NCI-H1092 treated with DMSO at 0.1 percent for 48 hours (cell line): ENCODE measurements at places on chromosomes 2 and 18.

DNA sequence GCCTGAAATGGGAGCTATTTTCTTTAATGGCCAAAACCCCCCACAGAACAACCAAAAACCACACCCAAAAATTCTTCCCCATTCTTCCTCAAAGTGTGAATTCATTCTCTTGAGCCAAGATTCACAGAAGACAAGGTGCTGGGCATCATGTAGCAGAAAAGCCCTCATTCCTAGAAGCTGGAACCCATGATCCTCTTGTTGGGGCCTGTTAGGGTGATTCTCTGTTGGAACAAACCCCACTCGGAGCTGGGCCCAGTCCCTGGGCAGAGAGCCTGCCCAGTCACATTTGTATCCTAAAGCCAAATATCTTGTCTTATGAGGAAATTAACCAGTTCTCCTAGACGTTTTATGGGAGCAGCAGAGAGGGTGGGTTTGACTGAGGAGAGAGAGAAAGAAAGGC lies 22.8 kb upstream of the VPS4B start:
- DNase-seq = no peak

GRCh38 chr2:222730366-222730999 lies 59.0 kb downstream of the MOGAT1 start:
- no peak for DNase-seq

- no peak for DNase-seq
These were observed 48.2 kb downstream of the SDC1 start for GRCh38 chr2:20176760-20177159.

DNA sequence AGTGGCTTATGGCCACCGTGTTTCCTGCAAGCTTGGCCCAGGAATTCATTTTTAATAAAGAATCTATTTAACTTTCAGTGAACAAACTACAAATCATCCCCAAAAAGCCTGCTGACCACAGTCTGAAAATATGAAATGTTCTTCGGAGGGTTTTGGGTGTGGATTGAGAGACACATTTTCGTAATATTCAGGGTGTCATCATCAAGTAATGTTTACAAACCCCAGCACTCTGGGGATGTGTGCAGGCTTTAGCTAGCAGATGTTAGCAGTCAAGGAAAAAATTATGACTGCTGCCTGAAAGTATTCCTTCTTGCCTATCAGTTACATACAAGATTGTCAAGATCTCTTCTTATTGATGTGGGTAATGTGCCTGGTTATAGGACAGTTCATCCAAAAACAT lies 143.9 kb upstream of the FN1 start:
- DNase-seq = no peak

DNA sequence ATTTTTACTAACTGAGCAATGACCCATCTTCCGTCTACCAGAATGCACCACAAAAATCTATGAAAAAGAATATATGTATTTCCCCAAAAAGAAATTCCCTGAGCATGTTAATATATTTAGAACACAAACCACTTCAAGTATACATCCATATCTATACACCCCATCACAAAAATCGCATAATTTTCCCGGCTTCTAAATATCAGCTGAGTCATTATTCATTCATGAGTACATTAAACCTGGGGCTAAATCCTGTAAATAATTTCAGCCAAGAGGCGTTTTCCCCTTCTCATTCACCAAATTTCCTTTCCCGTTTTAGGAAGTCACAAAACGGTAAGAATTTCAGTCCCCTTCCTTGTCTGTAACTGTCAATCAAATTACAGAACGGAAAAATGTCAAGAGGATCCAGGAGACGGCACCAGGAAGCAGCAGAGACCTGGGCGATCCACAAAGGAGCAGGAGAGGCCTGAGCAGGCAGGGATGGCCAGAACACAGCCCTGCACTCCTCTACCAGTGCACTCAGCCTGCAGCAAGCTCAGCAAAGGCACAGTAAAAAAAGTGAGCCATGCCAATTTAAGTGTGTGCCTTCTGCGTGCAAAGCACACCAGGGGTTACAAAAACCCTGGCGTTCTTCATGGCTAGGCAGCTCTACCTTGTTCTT lies 300.7 kb downstream of the TCF4 start:
- DNase-seq = peak; percentile 73

DNA sequence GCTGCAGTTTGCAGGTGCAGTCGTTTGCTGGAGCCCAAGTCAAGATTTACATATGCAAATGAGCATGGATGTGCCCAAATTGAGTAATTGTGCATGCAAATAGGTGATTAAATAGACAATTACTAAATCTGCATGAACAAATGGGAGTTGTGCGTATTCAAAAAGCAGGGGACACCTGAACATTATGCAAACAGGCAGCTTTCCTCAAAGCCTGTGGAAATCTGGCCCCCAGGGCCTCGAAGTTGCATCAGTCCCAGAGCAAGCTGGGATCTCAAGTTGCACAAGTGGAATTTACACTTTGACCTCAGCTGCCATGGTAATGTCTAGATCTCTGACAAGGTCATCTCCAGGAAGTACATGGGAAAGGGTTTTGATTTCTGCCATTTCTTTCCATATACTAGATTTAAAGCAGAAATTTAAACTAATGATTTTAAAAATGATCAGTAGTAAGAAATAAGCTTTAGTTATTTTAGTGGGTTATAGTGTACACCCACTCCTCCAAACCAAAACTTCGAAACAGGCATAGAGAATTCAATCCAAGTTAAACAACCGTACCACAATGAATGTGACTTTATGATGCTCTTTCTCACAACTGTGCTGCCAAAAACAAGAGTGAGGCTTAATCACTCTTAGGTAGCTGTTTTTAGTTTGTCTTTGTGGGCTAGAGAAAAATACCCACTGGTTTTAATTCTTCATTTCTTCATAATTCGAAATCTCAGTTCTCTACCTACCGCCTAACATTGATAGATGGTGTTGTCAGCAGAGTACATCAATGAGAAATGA lies 110.7 kb downstream of the RND3 start:
- DNase-seq = no peak

DNA sequence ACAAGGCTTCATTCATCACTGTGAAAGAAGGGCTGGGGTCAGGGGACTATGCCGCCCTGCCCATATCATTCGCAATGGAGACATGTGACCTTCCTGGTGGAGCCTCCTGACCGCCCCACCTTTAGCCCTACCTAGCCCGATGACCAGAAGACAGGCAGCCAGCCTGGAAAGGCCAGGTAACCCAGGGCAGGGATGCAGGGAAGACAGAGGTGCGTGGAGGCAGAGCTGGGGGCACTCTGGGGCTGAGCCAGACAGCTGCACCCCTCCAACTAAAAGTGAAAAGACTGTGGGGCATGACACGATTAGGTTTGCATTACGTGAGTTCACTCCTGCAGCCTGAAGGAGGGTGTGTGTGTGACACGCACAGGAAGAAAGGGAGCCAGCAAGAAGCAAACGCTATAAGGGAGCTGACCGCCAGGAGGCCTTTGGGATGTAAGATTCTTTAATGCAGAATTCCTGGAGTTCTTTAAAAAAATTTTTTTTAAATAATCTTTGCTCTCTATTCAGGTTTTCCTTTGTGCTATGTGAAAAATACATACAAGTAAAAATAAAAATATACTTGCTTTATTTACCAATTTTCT lies 3.7 kb upstream of the HES6 start:
- peak; percentile 40 for DNase-seq

GRCh38 chr18:4847056-4847455 lies 350.0 kb downstream of the AKAIN1 start:
- DNase-seq = no peak

DNA sequence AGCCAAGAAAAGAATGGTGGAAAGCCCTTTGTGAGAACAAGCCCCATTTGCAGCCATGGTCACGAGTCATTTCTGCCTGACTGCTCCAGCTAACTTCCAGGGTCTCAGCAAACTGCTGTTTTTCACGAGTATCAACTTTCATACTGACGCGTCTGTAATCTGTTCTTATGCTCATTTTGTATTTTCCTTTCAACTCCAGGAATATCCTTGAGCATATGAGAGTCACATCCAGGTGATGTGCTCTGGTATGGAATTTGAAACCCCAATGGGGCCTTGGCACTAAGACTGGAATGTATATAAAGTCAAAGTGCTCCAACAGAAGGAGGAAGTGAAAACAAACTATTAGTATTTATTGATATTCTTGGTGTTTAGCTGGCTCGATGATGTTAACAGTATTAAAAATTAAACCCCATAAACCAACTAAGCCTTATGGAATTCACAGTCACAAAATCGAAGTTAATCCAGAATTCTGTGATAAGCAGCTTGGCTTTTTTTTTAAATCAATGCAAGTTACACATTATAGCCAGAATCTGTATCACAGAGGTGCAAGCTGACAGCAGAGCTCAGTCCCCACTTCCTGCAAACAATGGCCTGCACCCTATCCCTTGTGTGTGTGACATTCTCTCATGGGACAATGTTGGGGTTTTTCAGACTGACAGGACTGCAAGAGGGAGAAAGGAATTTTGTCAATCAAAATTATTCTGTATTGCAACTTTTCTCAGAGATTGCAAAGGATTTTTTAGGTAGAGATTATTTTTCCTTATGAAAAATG lies 26.1 kb downstream of the SLC14A1 start:
- DNase-seq = no peak

GRCh38 chr2:99181624-99182000 lies 628 bp downstream of the MRPL30 start:
- no peak for DNase-seq

GRCh38 chr2:74201196-74201595 lies 2.8 kb downstream of the MTHFD2 start:
- DNase-seq = no peak

- peak; percentile 51 for DNase-seq
These were observed 40.0 kb downstream of the AGAP1 start for GRCh38 chr2:235533616-235534385.

GRCh38 chr2:191350826-191351225 lies 105.6 kb downstream of the MYO1B start:
- DNase-seq = no peak

DNA sequence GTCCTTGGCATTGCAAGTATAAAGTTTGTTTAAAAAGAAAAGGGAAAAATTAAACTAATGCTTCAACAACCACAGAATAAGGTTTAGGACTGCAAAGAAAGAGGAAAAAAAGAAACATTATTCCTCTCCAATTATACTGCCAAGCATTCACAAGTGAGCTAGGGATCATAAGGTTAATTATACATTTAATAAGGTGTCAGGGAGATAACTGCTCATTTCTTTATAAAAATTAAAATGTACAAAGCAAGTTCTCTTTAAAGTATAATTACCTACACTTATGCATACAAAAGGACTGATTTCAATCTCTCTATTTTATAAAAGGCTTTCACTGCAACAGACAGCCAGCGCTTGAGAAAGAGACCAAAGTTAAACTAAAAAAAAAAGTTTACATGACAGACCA lies 58.1 kb downstream of the ABCG8 start:
- DNase-seq = no peak

- no peak for DNase-seq
These were observed 44.3 kb upstream of the GPR39 start for GRCh38 chr2:132372276-132372675.

DNA sequence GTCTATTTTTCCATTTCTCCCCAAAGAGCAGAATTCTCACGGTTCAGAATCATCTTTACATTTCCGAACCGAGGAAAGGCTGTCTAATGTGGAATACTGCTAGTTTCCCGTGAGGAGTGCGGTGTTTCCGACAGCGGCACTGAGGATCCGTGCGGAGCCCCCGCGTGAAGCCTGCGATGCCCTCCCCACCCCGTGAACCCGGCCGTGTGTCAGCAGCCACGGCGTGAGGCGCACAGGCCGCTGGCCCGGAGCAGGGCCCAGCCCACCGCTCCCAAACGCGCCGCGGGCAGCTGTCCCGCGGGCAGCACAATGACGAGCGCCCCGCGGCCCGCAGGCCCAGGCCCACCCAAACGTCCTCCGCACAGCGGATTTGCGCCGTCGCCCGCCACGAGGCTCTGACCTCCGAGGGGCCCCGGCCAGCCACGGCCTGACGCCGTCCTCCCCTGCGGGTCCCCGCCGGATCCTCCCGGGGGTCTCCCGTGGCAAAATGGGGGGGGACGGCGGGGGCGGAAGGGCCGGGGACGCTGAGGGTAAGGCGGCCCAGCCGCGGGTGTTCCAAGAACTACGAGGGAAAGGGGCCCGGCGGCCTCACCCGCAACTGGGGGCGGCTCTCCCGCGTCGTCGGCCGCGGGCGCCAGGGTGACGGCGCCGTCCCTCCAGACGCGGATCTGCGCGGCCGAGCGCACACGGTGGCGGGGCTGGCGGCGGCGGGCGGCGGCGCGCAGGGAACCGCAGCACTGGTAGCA lies 796 bp downstream of the SPIRE1 start:
- DNase-seq = no peak

DNA sequence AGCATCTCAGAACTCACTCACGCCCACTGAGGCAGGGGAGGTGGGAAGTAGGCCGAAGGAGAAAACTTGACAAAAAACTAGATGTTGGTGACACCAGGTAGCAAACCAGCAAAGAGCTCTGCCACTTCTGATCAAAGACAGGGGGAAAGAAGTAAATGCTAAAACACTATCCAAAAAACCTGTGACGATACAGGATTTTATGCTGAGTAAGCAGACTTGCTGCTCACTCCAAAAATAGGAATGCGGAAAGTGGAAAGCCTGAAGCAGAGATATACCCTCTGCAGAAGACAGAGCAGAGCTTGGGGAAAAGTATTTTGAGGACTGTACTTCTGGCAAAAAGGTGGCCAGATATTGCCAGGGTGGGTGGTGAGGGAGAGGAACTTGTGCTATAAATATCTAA lies 73.3 kb upstream of the YPEL5 start:
- no peak for DNase-seq

GRCh38 chr2:7102826-7103225 lies 185.6 kb downstream of the RNF144A start:
- peak; percentile 1 for DNase-seq

DNA sequence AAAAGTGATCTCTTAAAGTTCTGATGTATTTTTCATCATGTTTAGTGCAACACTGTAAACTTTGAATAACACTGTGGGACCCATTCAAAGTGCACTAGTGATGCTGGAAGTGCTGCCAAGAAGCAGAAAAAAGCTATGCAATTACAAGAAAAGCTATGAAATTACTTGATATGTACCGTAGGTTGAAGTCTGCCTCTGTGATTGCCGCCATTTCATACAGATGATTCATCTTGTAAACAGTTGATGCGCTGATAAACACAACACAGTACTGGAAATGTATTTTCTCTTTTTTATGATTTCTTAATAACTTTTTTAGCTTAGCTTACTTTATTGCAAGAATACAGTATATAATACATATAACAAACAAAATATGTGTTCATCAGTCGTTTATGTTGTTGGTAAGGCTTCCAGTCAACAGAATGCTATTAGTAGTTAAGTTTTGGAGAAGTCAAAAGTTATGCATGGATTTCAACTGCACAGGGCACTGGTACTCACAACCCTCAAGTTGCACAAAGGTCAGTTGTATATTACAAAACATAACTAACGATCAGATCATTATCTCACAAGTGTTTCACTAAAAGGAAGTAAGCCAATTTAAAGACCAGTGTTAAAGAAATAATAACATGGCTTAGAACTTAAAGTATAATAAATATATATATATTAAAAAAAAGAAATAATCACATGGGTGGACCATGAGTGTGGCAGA lies 82.0 kb downstream of the SGPP2 start:
- DNase-seq = no peak

- DNase-seq = no peak
These were observed 80.3 kb downstream of the XRCC5 start for GRCh38 chr2:216189410-216189809.

GRCh38 chr2:71276311-71277146 lies 49.6 kb upstream of the PAIP2B start:
- DNase-seq = peak; percentile 77
